ENCODE measurements at places on chromosomes 11 and 22.

GRCh38 chr22:37709445-37709765 lies 12.6 kb downstream of the TRIOBP start:
- DNase-seq, result no peak

DNA sequence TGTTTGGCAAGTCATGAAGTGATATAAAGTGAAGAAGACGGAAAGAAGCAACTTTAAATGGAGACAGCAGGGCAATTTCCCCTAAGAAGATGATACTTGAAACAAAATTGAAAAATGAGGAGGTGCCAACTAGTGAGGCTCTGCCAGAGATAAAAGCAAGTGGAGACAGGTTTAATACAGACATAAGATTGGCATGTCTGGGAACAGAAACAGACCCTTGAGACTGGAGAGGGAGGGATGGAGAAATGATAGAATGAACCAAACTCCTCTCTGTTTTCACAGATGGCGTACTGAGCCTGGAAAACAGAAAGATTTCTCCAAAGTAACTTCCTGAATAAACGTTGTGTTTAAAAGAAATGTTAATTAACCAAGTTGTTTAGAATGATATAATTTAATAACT lies 354.5 kb upstream of the ANO5 start:
- DNase-seq, result no peak

DNA sequence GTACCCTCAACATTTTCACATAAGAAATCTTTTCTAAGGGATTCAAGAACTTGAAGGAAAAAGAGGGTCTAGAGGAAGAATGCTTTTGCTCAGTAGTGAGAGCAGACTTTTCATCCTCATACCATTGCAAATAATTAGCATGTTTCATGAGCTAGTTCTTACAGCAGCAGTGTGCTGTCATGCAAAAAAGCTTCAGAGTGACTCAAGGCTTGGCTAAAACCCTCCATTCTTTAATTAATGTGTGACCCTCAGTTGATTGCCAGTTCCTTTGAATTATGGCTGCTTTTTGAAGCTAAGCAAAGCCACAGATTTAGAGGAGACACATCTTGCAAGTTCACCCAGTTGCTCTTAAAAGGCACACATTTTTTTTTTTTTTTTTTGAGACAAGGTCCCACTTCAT lies 36.6 kb upstream of the PCF11 start:
- no peak for DNase-seq

- no peak for DNase-seq
These were observed 6.0 kb upstream of the SLC7A4 start for GRCh38 chr22:21038405-21038804.

- DNase-seq, result no peak
These were observed 386.8 kb downstream of the INSC start for GRCh38 chr11:15501566-15501965.

DNA sequence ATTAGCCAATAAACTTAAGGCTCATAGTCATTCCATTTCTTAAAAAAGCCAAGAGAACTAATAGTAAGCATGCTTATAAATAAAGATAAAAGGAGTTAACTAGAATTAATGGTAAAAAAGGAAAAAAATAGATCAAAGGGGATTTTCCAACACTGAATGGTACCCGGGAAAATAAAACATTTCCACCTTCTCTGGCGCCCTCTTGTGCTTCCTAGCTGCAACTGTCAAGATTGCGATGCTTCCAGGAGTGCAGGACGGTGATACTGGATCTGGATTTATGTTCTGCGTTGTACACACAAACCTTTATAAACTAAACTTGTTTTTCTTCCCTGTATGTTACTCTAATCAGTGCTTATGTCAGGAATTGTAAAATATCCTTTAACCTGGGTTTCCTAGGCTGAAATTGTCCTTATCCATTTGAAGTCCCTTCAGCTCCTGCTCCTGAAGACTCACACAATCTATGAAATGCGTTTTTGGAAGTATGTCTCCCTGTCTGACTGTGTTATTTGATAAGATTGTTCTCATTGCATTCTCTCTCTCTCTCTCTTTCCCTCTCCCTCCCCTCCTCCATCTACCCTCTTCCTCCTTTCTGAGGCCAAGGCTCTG lies 9.6 kb upstream of the HTATIP2 start:
- DNase-seq, result no peak

GRCh38 chr11:73981051-73981805 lies 1.4 kb downstream of the UCP2 start:
- DNase-seq, result no peak

- no peak for DNase-seq
These were observed 1.8 kb downstream of the LARGE2 start for GRCh38 chr11:45924036-45924915.

DNA sequence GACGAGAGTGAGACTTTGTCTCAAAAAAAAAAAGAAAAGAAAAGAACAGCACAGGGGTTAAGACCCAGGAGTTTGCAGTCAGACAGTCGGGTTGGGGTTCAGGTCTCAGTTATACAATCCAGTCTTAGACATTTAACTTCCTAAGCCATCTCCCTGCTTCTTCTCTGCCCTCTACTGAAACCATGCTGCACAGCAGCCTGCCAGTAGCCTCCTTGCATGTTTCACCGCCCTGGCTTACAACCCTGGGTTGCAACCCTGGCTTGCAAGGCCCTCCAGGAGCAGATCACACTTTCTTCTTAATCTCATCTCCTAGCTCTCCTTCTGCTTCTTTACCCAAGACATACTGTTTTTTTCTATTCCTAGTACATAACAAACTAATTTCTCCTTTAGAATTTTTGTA lies 5.9 kb upstream of the B3GAT3 start:
- no peak for DNase-seq

DNA sequence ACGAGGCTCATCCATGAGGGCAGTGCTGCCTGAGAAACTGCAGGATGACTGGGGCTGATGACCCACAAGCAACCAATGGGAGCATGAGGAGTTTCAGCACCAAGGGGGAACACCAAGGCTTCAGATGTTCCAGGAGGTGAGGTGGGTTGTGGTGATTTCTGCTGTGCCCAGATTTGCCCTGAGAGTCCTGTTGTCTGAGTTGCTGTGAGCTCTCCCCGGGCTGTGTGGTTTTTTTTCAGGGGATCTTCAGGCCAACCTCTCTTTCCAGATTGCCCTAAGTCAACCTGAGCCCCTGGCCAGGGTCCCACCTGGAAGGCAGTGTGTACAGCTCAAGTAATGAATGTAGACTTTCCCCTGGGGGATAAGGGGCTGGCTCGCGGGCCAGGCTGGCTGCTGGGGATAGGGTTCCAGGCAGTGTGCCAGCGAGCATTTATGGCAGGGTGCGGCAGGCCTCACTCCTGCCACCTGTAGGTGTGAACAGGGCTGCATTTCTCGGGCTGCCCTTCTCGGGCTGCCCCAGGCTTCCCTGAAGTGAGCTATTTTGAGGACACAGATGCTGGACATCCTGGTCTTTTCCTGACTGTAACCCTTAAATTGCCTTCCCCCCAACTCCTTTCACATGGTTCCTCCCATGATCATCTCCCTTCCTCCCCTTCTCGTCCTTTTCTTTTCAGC lies 9.8 kb downstream of the SLC22A6 start:
- no peak for DNase-seq

DNA sequence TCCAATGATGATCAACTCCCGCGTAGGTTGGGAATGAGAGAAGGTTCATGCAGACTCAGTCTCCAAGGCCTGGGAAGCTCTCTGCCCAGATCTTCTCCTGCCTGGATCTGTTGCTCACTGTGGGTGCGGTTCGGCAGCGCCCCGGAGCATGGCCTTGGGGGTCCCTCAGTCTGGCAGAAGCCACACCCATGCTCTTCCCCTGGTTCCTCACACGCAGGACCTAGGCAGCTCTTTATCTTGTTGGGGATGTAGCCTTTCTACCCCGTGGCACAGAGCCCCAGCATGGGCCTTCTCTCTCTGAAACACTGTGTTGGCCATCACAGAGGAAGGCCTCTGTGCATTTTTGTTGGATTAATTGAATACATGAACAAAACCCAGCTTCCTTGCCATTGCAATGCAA lies 1461.6 kb downstream of the BRD1 start:
- no peak for DNase-seq

GRCh38 chr11:77171885-77172665 lies 44.0 kb downstream of the MYO7A start:
- no peak for DNase-seq

- DNase-seq, result no peak
These were observed 1176.4 kb upstream of the RAG2 start for GRCh38 chr11:37774441-37774840.

GRCh38 chr11:16745950-16746605 lies 7.6 kb downstream of the C11orf58 start:
- DNase-seq, result no peak

- no peak for DNase-seq
These were observed 153.2 kb upstream of the E2F8 start for GRCh38 chr11:19393941-19394340.

GRCh38 chr11:47979378-47980087 lies 826 bp upstream of the PTPRJ start:
- DNase-seq, result no peak
